NCI-H187 (cell line): ENCODE measurements at places on chromosomes 11 and 22.

DNA sequence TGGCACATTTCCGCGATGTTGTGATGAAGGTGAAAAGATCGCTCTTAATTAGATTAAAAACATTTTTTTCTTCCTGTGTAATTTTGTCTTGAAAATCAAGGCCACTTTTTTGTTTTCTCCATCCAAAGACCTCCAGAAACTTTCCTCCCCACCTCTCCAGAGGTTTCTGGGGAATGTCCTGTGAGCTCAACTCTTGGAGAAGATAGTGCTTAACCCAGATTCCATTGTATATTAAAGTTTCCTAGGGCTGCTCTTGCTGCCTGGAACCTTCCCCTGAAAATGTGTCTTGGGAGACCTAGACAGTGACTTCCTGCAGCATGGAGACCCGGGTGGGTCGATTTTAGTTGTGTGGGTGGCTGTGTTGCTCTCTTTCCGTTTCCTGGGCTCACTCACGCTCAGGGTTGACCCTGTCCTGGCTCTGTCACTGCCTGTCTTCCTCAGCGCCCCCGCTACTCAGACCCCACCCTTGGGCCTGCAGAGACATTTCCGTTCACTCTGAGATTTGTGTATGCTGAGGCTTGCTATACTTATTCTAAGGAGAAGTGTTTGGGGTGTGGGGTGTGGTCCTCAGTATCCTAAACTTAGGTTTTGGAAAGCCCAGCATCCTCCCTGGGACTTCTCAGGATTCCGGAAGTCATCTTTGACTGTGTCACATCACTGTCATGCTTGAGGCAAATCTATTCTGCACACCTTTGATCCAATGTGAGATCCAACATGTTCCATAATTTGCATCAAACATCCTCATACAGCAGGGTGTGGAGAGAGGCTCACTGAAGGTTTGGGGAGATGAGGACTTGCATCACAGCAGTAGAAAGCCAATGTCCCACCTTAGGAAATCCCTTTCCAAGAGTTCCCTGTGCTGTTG is 47.2 kb downstream of the KCNQ1OT1 start:
- no peak for DNase-seq

GRCh38 chr11:120173807-120174206 is 35.9 kb upstream of the TRIM29 start:
- DNase-seq: no peak

DNA sequence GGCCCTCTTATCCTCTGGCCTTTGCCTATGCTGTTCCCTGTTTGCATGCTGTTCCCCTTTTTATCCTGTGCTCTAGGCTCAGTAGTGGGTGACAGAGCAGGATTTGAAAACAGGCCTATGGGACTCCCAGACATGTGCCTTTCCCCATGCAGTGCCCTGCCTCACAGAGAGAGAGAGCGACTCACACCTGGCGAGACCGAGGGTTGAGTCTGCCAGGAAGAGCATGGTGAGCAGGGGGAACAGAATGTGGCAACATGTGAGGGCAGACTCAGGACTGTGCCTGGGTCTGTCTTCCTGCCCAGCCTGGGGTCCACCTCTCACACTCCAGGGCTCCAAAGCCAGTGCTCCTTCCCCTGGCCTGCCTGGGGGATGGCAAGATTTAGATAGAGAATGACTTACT is 75.0 kb downstream of the NFAM1 start:
- DNase-seq: no peak

DNA sequence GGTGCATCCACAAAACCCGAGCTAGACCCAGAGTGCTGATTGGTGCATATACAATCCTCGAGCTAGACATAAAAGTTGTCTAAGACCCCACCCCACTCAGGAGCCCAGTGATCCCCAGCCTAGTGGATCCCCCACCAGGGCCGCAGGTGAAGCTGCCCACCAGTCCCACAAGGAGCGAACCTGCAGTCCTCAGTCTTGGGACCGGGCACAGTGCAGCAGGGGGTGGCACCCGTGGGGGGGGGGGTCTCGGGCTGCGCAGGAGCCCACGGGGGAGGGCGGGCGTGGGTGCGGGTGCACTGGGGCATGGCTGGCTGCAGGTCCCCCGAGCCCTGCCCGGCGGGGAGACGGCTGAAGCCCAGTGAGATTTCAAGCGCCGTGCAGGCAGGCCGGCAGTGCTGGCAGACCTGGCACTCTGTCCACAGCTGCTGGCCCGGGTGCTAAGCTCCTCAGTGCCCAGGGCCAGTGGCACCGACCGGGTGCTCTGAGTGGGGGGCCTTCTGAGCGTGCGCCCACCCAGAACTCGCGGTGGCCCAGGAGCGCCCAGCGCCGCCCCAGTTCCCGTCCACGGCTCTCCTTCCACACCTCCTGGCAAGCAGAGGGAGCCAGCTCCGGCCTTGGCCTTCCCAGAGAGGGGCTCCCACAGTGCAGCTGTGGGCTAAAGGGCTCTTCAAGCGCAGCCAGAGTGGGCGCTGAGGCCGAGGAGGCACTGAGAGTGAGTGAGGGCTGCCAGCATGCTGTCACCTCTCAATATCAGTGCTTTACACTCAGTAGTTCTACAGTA is 989.1 kb downstream of the FAM181B start:
- no peak for DNase-seq

GRCh38 chr11:68963779-68964178 is 17.0 kb downstream of the MRGPRD start:
- no peak for DNase-seq

DNA sequence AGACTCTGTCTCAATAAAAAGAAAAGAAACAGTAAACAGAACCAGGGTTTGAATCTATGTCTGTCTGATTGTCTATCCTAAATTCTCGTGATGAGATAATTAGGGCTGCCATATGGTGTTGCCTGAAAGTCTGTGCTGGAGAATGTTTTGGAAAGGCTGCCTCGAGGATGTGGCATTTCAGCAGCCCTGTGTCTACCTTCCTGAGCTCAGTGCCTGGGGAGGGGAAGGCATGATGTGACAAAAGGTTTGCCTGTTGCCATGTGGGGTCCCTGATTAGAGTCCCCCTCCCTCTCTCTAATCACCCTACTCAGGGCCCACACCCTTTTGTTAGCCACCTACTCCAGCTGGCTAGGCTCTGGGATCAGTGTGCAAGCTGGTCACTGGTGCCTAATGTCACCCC is 15.2 kb downstream of the CD82 start:
- no peak for DNase-seq

- no peak for DNase-seq
Measured at GRCh38 chr22:17707526-17707925, 66.7 kb downstream of the BID start.

DNA sequence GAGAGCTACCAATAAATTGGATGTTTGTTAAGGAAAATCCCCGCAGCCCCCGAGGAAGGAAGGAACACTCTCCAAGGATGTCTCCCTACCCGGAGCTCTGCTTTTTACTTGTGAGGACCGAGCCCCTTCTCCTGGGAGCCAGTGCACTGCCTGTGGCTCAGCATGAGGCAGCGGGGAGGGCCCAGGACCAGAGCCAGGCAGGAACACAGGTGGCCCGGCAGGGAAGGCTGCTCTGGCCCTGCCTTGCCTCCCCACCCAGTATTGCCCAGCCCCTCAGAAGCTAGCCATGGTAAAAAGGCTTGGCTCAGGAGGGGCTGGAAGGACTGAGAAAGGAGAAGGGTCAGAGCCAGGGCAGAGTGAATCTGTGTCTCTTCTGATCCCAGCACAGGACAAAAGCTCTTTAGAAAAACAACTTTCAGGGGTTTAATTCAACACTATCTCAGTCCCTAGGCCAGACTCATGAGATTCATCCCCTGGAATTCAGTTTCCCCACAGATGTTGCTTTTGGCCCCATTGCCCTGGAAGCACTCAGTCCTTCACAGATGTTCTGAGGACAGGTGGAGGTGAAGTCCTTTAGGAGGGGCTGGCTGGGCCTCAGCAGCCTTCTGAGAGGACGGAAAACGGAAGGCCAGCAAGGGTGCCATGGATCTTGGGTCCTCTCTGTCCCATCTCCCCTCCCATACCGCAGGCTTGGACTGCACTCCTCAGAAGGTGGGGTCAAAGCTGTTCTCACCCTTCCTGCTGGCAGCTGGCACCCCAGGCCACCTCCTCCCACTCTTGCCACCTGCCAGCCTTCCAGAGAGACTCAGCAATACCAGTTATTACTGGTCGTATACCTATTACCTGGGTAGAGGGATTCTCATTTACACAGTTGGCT is 318.9 kb downstream of the NTM start:
- no peak for DNase-seq

- no peak for DNase-seq
Measured at GRCh38 chr11:75557666-75558494, 4.2 kb upstream of the SERPINH1 start.

DNA sequence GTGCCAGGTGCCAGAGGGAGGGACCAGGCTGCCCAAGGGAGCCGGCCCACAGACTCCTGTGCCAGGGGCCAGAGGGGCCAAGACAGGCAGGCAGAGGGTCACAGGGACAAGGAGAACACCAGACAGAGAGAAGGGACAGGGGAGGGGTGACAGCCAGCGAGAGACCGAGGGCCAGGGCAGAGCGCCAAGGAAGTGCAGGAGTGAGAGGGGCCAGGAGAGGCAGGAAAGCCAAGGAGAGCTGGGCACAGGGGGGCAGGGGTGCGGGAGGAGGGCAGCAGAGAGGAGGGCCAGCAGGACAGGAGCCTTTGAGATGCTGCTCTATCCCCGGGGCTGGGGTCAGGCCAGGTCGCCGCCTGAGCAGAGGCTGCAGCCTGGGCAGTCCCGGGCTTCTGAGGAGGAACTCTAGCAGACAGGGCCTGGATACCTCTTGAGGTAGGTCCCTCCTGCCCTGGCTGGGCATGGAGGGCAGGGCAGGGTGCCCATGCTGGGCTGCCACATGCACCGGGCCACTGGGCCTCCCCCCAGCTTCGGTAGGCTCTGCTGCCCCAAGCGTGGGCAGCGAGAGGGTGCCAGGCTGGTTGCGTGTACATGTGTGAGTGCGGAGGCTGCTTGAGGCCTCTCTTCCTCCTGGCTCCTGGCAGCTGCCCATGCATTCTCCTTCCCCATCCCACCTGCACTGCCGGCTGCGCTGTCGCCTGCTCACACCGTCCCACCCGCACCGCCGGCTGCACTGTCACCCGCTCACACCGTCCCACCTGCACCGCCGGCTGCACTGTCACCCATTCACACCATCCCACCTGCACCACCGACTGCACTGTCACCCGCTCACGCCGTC is 12.2 kb downstream of the LSP1 start:
- DNase-seq: no peak

GRCh38 chr11:16976379-16976778 is 37.8 kb downstream of the PLEKHA7 start:
- no peak for DNase-seq

GRCh38 chr11:74232311-74232950 is 61.3 kb downstream of the PPME1 start:
- DNase-seq: no peak

DNA sequence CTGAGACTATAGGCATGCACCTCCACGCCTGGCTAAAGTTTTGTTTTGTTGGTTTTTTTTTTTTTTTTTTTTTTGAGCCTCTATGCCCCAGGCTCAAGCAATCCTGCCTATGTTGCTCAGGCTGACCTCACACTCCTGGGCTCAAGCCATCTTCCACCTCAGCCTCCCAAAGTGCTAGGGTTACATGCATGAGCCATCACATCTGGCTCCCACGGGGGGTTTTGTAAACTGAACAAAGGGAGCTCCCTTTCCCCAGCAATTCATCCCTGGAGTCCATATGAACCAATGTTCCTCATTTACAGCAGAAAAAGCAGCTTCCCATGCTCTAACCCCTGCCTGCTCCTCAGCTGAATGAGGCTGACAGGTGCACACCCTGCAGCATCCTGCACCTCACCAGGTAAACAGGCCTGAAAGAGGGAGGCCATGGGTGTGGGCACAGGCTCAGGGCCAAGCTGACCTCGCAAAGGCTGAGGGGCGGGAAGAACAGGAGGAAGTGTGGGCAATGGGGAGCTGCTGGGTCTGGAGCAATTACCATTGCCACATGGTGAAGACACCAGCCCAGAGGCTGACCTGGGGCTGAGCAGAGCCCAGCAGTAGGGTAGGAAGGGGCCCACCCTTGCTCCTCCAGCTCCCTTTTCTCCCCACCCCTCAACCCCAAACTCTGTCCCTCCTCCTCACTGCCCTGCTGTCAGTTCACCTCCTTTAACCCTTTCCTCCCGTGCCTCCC is 58.2 kb downstream of the RBX1 start:
- DNase-seq: no peak

DNA sequence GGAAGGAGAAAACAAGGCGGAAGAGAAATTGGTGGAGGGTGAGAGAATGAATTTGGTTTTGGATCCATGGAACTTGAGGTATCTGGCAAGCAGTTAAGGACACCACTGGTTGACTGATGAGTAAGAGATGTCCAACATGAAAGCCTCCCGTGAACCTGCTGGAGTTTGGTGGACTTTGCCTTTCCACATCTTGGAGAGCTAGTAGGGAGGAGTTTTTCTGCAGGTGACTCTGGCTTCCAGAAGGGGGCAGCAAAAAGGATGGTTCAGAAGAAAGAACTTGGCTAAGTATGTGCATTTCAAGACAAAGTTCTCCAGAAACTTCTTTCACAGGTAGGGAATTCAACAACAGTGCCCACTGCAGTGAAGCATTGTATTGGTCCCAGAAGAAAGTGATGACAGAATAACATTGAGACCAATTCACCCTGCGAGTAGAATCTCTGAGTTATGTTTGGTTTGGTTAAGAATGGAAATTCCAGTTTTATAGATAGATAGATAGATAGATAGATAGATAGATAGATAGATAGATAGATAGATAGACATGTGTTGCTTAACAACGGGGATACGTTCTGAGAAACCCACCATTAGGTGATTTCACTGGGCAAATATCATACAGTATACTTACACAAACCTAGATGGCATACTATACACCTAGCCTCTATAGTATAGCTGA is 28.5 kb downstream of the DCDC1 start:
- no peak for DNase-seq

GRCh38 chr11:117851852-117852251 is 24.6 kb downstream of the FXYD6 start:
- no peak for DNase-seq

DNA sequence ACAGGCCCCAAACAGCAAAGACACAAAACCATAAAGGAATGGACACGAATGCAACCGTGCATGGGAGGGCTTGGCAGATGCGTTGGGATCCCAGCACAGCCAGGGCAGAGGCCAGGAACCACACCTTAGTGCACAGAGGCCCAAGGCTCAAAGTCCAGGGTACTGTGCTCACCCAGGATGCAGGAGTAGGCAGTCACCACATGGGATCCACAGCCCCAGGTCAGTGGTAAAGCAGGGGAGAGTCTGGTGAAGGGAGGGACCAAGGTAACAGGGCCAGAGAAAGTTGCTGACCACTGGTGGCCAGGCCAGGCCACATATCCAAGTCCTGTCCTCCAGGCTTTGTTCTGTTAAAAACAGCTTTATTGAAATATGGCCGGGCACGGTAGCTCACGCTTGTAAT is 6.5 kb upstream of the CERK start:
- DNase-seq: no peak

DNA sequence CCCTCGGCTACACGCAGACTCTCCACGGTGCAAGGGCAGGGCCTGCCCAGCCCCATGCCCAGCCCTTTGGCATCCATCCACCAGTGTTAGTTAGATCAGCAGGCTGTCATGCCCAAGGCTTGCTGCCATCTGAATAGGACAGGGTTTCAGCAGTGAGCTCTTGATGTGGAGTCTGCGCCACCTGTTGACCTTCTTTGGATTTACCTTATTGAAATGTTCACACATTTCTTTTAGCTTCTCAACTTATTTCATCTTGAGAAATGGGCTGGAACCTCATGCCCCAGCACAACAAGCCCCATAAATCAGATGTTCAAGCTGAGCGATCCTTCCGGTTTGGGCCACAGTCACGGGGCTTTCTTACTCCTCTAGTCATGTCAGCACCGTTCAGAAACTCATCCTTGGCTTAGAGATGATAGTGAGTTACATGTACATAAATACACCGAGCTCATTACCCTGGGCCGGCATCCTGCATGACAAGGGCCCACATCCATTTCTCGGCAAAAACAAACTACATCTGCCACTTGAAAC is 61.7 kb downstream of the PARVB start:
- DNase-seq: peak; percentile 41
